Anterior cingulate cortex (tissue), 58 donors: ENCODE measurements at places on chromosomes 2 and 18.

GRCh38 chr2:134413430-134413829 is 159.6 kb downstream of the MGAT5 start:
- DNase-seq, result no peak

- DNase-seq, result peak; percentile 24
Measured at GRCh38 chr2:122244598-122245229, 489.3 kb downstream of the TSN start.

DNA sequence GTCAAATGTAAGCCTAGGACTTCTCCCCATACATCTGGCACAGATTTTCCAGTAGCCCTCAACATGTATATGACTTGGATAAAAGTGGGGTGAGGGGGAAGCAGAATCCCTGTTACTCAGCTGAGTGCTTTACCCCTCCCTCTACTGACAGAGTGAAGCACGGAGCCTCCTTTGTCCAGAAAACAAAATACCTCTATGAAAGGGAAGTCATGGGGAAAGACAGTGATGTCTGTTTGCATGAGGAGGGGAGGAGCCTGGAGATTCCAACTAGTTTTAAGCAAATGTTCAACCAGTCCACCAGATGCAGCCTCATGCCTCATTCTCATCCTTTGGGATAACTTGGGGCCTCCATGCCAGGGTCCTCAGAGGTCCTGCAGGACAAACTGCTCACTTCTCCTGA is 203.9 kb downstream of the SMAD2 start:
- no peak for DNase-seq

DNA sequence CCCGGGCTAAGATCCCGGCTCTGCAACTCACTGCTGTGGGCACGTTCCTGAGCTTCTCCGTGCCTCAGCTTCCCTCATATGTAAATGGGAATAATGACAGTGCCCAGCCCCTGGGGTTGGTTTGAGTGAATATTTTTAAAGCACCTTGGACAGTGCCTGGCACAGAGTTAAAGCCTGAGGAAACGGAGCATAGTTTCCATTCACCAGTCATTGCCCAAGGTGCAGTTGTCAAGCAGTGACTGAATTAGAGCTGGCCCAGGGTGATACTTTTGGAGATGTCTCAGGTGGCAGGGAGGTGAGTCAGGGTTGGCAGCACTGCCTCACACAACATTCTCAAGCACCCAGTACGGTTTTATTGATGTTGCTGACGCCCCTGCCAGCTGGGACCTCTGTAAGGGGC is 12.2 kb downstream of the TMEM177 start:
- no peak for DNase-seq

DNA sequence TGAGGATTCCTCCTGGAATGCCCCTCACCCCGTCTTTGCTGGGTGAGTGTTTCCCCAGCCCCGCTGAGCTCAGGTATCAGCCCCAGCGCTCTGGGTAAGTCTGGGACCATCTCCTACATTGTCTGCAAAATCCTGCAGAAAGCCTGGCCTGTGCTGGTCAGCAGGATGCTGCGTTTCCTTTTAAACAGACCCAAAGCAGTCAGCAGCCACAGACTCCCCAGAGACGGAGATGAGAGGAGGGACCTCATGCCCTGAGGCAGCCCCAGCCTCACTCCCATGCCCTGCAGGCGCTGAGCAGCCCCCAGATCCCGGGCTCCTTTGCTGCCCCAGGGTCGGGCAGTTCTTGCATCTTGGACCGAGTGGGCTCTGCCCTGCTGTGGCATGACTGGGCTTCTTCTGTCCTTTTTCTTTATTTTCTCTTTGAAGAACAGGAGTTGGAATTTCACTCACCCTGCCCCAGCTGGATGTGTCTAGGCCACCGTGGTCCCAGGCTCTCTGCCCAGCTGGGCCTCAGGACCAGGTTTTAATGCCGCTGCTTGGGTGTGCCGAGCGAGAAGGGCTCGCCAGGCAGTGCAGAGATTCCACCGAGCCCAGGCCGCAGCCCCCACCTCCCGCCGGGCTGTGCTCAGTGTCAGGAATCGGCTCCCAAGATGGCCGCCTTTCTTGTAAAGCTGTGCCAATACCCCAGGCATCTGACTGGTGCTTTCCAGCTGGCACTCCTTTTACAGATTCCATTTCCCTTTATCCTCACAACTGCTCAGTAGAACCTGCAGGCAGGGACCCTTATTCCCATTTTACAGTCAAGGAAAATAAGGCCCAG is 43.6 kb downstream of the ODC1 start:
- DNase-seq, result no peak

DNA sequence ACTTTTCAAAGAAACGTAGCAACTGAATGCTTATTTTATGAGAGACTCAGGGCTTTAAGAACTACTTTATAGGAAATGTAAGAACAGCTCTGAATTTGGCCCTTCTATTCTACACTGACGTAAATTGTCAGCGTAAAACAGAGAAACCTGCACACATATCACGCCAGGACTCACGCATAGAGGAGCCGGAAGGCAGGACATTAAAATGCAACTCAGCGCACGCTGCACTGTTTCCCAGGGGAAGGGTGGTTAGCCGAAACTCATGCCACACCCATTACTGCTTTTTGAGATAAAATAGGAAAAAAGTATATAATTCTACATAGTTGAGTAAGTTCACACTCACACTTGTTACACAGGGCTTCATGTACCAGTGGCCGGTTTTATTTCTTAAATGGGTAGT is 7.4 kb downstream of the TUBB6 start:
- DNase-seq, result no peak

- DNase-seq, result no peak
Measured at GRCh38 chr18:32974421-32975162, 201.8 kb upstream of the KLHL14 start.

GRCh38 chr2:62801814-62802523 is 96.5 kb downstream of the EHBP1 start:
- DNase-seq, result no peak

- DNase-seq, result no peak
Measured at GRCh38 chr18:48342581-48342980, 66.6 kb downstream of the ZBTB7C start.

- DNase-seq, result no peak
Measured at GRCh38 chr2:171469176-171469575, 35.1 kb downstream of the DCAF17 start.

DNA sequence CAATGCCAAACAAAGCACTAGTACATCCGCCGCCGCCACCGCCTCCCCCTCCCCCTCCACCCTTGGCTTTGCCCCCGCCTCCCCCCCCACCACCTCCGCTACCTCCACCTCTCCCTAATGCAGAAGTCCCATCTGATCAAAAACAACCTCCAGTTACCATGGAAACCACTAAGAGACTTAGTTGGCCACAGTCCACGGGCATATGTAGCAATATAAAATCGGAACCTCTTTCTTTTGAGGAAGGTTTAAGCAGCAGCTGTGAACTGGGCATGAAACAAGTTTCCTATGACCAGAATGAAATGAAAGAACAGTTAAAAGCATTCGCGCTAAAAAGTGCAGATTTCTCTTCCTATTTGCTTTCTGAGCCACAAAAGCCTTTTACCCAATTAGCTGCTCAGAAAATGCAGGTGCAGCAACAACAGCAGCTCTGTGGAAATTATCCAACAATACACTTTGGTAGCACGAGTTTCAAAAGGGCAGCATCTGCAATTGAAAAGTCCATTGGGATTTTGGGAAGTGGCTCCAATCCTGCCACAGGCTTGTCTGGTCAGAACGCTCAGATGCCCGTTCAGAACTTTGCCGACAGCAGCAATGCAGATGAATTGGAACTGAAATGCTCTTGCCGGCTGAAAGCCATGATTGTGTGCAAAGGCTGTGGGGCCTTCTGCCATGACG is 168.0 kb downstream of the ASXL3 start:
- peak; percentile 20 for DNase-seq

GRCh38 chr18:43312891-43313290 is 35.6 kb upstream of the SYT4 start:
- DNase-seq, result no peak

DNA sequence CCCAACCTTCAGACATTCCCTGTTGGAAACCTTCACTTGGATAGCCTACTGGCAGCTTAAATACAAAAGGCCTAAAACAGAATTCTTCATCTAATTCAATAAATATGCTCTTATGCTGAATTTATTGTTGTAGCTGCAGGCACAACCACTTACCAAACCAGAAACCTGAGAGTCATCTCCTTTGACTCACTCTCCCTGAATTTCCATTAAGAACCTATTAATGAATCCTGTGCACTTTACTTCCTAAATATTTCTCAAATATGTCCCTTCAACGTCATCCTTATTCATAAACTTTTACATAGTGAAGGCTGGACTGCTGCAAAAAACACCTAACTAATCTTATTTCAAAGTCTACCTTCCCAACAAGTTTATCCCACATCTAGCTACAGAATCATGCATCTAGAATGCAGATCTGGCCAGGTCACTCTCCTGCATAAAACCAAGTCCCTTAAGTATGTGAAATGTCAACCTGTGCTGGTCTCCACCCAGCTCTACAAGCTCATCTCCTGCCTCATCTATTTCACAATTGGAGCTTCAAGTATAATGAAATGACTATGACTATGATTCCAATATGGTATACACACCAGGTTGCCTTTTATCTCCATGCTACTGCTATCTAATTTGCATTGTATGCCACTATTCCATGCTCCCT is 354.2 kb downstream of the ZEB2 start:
- no peak for DNase-seq

DNA sequence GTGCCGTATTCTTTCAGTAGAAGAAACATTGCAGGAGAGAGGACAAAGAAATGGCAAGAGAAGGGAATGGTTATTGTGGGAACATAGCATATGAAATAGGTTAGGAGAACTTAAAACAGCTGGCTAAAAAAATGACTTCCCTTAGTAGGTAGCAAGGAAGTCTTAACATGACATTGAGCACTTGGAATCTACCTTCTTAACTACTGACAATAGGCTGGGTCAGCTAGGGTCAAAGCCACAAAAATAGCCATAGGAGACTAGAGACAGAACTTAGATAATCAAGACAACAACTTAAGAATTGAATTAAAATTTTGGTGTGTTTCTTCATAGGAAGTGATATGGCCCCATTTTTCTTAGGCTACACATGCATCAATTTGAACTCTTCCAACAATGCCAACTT is 227.9 kb downstream of the TCF4 start:
- no peak for DNase-seq

GRCh38 chr2:165536851-165537499 is 67.5 kb downstream of the CSRNP3 start:
- DNase-seq, result no peak

DNA sequence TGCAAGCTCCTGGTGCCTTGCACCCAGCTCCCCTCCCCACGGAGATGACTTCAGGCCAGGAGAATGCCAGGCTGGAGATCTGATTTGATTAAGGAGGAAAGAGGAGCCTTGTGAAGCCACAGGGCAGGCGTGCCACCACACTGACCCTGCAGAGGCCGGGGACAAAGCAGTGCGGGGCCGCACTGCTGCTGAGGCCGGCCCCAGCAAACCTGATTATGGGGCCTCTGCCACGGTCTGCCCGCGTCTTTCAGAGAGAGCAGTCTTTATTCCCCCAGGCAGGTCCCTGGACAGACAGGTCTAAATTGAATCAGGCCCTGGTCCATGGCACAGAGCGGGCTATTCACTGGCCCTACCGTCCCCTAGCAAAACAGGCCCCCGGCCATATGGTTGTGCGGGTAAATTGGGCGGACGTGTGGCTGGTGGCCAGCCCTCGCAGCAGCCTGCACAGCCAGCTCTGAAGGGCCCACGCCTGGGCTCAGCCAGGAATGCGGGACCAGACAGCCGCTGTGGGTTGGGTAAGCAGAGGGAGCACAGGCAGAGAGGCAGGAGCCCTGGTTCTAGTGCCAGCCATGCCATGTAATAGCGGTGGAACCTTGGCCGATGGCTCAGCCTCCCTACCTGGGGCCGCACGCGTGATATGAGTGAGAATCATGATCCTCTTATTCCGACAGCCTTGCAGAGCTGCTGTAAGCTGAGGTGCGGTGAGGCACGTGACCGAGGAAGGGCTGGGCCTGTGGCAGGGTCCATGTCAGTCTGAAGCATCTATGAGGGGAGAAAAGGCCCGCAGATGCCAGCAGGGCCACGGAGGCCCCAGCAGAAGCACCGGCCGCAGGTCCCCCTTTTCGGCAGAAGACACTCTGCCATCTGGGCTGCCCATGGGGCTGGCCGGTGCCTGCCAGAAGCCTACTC is 97.3 kb upstream of the MYCN start:
- DNase-seq, result peak; percentile 18

- DNase-seq, result no peak
Measured at GRCh38 chr18:13415736-13416135, 197.2 kb downstream of the LDLRAD4 start.

- no peak for DNase-seq
Measured at GRCh38 chr18:51123936-51124486, 73.5 kb downstream of the MEX3C start.

- no peak for DNase-seq
Measured at GRCh38 chr2:29576231-29576630, 345.2 kb downstream of the ALK start.

- no peak for DNase-seq
Measured at GRCh38 chr2:176935543-176936102, 277.0 kb upstream of the HNRNPA3 start.

DNA sequence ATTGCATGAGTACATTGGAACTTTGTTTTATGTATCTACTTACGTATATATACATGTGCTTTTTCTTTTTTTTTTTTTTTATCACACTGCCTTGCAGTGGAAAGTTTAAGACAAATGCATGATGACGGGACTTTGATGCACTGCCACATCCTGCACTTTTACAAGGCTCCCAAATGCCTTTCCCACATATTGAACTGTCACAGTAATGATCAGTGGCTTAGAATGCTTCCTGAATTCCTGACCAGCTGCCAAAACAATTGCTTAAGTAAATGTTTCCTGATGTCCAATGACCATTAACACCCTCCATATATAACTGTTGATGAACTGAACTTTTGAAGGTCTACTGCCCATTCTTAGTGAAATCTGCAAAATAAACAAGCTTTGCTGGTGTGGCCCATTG is 60.2 kb downstream of the LYPD6B start:
- no peak for DNase-seq

GRCh38 chr2:15260196-15260595 is 300.9 kb downstream of the NBAS start:
- DNase-seq, result no peak

- DNase-seq, result no peak
Measured at GRCh38 chr18:7755753-7756475, 188.8 kb downstream of the PTPRM start.

DNA sequence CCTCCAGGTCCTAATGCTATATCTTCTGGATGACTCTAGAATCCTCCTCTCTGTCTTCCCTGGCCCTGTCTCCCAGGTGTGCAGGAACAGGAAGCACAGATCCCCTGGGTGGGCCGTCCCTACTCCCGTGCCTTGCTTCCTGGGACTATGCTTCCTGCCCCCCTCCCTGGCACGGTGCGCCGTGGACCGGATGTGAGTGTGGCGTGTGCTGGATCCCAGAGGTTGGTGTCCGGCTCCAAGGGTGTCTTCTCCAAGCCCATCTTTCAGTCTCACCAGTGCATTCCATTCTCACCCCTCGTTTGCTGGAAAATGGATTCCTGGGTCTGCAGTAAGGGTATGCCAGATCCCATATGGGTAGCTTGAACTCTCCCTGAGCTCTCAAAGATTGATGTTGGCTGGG is 144.4 kb upstream of the TWIST2 start:
- DNase-seq, result no peak

- DNase-seq, result no peak
Measured at GRCh38 chr2:72731116-72731515, 94.7 kb downstream of the EXOC6B start.
